H1 (cell line): ENCODE measurements at places on chromosomes 3 and 15.

GRCh38 chr15:81072551-81072950 lies 61.5 kb upstream of the CFAP161 start:
- DNase-seq = no peak

DNA sequence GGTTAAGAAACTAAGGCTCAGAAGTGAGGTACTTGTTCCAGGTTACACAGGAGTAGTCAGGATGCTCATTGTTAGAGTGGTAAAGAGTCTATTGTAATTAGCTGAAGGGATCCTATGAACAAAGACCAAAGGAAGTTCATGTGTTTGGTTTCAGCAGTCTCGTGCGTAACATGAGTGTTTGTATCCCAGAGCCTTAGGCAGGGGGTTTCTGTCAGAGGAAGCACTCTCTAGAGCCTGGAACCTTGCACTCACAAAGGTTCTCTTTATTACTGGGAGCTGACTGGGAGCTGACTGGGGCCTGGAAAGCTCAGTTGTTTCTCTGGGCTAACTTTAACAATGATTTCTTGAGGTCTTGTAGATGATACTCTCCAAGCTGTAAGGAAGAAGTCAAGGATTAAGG lies 3.9 kb downstream of the ZNF197 start:
- DNase-seq = no peak

- DNase-seq = no peak
Measured at GRCh38 chr3:59508273-59508672, 458.4 kb upstream of the CFAP20DC start.

- DNase-seq = no peak
Measured at GRCh38 chr15:65856821-65857455, 12.4 kb upstream of the RAB11A start.

GRCh38 chr3:187252311-187252710 lies 39.2 kb downstream of the MASP1 start:
- DNase-seq = no peak

DNA sequence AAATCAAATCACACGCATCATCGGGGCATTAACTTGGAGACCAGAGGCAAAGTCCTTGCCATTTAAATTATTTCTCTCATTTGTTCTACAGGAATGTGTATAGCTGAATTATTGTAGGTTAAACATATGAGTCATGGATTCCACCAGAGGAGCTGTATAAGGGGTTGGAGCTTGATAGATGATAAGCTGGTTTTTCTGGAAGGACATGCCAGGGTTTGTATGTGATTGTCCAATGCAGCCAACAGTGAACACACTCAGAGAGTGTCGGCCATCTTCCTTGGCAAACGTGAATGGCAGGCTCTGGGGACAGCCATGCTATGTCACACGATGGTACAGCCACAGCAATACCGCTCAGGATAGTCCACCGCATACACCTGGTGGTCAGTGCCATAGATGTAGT lies 25.1 kb downstream of the SSUH2 start:
- DNase-seq = no peak

GRCh38 chr15:84865074-84865569 lies 19.3 kb upstream of the SLC28A1 start:
- no peak for DNase-seq

- DNase-seq = no peak
Measured at GRCh38 chr3:186385856-186386602, 24.0 kb upstream of the DGKG start.

GRCh38 chr15:101536166-101536874 lies 46.8 kb upstream of the PCSK6 start:
- no peak for DNase-seq

DNA sequence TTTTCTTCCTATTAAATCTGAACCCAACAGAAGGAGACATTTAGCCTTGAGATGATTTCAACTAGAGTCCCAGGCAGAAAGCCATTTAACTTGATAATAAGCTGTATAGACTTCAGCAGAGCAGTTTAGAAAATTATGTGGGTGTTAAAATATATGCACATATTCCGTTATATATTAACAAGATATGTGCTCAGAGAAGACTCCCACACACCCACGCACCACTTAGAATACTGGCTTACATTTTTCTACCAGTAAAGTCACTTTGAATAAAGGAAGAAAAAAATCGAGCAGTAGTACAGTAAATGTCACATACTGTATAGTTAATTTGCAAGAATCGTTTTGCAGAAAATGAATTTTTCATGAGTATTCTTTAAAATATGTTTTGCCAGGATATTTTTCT lies 599.3 kb downstream of the FGF12 start:
- DNase-seq = no peak

DNA sequence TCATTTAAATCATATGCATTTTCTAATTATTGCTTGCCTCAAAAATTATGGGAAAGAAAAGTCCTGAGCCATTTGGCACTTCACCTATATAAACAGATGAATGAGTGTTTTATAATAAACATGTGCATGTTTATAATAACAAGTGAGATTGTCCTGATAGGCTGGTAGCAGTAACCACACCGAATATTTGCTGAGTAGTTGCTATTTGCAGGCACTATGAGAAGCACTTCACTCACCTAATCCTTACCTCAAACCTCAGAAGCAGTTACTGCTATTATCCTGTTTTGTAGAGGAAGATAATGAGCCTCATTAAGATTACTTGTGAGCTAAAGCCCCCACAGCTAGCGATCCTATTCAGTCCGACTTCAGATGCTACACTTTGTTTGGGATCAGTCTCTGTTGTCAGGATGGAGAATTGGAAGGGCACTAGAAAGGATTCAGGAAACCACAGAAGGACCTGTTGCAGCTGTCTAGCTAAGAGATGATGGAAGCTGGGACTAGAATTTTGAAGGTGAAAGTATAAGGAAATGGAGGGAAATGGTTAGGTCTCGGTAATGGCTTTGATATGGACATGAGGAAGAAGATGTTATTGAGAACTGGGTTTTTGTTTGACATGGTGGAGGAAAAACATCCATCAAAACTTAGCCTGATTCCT lies 28.4 kb upstream of the MAGI1 start:
- DNase-seq = no peak

- DNase-seq = no peak
Measured at GRCh38 chr15:55707518-55707917, 35.4 kb downstream of the PRTG start.

DNA sequence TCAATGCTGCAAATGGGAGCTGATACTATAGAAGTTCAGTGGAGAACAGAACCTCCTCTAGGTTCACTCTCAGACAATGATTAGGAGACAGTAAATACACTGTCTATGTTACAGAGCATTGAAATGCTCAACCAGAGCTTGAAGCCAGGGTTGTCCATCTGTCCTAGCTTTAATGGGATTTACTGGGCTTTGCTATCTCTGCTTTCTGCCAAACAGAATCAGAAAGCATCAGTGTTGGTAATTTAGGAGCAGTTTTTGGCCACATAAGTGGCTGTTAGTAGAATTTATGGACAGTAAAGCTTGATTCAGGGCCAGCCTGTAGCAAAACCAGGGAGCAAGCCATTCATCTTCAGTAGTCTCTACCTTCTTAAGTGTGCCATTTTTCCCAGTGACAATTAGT lies 396.3 kb downstream of the LSAMP start:
- no peak for DNase-seq

DNA sequence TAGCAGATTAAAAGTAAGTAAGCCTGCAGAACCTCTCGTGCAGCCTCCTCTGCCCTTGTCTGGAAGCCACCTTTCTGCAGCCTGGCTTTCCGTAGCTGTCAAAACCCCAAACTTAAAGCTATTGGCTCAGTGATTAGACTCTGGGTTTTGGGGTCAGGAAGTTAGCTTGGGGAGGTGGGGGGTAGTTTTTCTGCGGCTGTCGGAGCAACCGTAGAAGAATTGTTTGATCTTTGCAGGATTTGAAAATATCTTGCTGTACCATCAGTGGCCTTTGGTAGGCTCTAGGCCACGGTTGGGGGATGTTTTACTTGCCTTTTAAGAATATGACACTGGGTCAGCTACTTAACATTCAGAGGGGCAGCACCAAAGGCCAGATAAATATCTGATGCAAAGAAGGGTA lies 88.4 kb upstream of the RASGRP1 start:
- DNase-seq = no peak

GRCh38 chr3:172454180-172454579 lies 5.9 kb upstream of the GHSR start:
- no peak for DNase-seq

GRCh38 chr3:119122350-119122749 lies 23.6 kb upstream of the TEX55 start:
- no peak for DNase-seq

DNA sequence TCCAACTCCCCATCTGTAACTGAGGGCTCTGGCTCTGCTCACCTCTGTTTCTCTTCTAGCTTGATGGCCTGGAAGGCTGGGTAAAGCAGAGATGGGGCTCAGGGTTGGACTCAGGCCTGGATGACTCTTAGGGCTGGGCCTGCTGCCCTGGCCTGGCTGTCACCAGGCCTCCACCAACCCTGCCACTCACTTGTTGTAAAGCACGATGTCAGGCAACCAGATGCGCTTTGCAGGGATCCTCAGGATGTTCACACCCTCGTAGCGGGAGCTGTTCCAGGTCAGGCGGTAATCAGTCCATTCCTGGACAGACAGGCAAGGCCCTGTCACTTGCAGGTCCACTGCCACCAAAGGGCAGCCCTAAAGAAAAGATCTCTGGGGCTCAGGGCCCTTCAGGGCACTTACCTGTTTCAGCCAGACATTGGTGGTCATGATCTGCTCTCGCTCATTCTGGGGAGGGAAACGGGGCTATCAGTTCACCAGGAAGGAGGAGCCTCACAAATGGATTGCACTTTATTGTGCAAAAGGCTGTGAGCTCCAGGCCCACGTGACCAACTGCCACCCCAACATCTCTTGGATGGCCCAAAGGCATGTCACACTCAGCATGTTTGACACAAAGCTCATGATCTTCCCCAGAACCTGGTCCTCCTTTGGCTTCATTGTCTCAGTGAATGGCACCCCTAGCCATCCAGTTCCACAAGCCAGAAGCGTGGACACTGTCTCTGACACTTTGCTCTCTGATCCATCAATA lies 9.9 kb downstream of the CHRNB4 start:
- no peak for DNase-seq

GRCh38 chr15:70420948-70421482 lies 323.3 kb upstream of the TLE3 start:
- DNase-seq = no peak

- DNase-seq = no peak
Measured at GRCh38 chr3:40718209-40718608, 193.4 kb downstream of the ZNF621 start.

- no peak for DNase-seq
Measured at GRCh38 chr3:146187334-146187950, 26.5 kb upstream of the PLOD2 start.

- peak; percentile 31 for DNase-seq
Measured at GRCh38 chr15:94231723-94232468, 535 bp downstream of the MCTP2 start.

- no peak for DNase-seq
Measured at GRCh38 chr3:146106986-146107385, 54.0 kb downstream of the PLOD2 start.

- DNase-seq = no peak
Measured at GRCh38 chr3:106130384-106131198, 261.8 kb upstream of the CBLB start.

GRCh38 chr3:114827495-114827894 lies 319.6 kb downstream of the ZBTB20 start:
- DNase-seq = peak; percentile 1
